ENCODE measurements at places on chromosomes 3 and 15.

DNA sequence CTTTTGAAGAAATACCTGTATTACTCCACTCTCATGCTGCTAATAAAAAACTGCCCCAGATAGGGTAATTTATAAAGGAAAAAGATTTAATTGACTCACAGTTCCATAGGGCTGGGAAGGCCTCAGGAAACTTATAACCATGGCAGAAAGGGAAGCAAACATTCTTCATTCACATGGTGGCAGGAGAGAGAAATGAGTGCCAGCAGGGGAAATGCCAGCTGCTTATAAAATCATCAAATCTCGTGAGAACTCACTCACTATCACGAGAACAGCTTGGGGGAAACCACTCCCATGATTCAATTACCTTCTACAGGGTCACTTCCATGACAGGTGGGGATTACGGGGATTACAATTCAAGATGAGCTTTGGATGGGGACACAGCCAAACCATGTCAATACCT, 18.7 kb downstream of the MFSD1 start:
- no peak for DNase-seq

GRCh38 chr3:101172516-101172915, 147.9 kb downstream of the IMPG2 start:
- no peak for DNase-seq

- no peak for DNase-seq
Measured at GRCh38 chr15:88077296-88078020, 179.1 kb downstream of the NTRK3 start.

DNA sequence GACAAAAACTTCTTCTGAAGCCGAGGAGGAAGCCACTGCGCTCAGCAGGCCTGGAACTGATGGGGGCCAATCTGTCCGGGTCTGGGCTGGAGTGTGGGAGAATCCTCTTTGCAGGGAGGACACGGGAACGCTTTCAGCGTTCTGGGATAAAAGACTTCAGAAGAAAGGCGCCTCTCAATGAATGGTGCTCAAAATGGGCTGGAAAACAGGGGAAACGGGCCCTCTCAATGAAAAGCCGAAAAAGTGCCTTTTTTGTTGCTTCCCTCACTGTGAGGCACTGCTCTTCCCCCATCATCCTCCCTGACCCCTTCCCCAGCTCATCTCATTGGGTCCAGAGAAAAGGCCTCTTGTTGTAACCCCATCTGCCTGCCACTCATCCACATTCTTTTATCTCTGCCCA, 119.5 kb upstream of the LRIG1 start:
- no peak for DNase-seq

GRCh38 chr3:161403251-161403650, 31.9 kb upstream of the SPTSSB start:
- no peak for DNase-seq
